ENCODE measurements at places on chromosomes 13 and 19.
A peak's percentile ranks its signal among the peaks of the same experiment; 100 is the strongest.

GRCh38 chr19:49064768-49065611 lies at the start of gene NTF4:
Gene NTF4 (minus strand): TSS chr19:49064818. CDS start chr19:49061997, 2,821 bp downstream.
- DNase-seq: peak; percentile 61
- peak within 1 kb of the TSS; percentile 45 for H3K4me3 ChIP-seq
- H3K36me3 ChIP-seq: peaks cover 2% of the 10 kb centered on the region
- H3K4me1 ChIP-seq: peaks cover 26% of the 10 kb centered on the region
- peak within 1 kb of the TSS; percentile 81 for H3K27ac ChIP-seq

GRCh38 chr19:49718511-49718910 lies 27.6 kb downstream of the CPT1C start:
- H3K4me1 ChIP-seq: peaks cover 4% of the 10 kb centered on the region
- H3K27ac ChIP-seq: no peak overlapping the region
- no peaks in the 10 kb centered on the region for H3K36me3 ChIP-seq
- no peaks in the 10 kb centered on the region for H3K27me3 ChIP-seq

- peaks cover 30% of the 10 kb centered on the region for H3K4me1 ChIP-seq
- no peak overlapping the region for H3K27ac ChIP-seq
- H3K36me3 ChIP-seq: no peaks in the 10 kb centered on the region
- peak; percentile 41 for DNase-seq
- no peak overlapping the region for H3K4me3 ChIP-seq
- H3K27me3 ChIP-seq: no peaks in the 10 kb centered on the region
These were observed 30.7 kb upstream of the DOCK9 start for GRCh38 chr13:99008577-99008976.

DNA sequence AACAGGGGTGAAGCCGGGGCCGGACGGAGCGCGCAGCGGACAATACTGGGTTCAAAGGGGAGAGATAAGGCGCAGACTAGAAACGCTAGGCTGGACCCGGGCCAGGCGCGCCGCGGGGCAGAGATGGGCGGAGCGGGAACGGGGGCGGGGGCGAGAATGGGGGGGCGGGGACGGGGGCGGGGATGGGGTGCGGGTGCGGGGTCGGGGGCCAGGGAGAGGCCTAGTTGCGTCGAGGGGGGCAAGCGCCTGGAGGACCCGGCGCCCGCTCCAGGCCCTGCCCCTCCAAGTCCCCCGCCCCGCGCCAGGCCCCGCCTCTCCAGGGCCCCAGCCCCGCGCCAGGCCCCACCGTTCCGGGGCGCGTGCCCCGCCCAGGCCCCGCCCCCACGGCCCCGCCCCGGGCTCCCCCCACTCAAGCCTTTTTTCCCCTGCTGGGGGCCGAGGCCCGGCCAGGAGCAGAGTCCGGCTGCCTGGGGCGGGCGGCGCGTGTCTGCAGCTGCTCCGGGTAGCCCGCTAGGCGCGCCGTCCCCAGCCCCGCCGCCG lies at the start of gene CERS4:
TSS of gene CERS4 (plus strand) at position 449 of the 540 bp plus-strand sequence. CDS start 41,707 bp downstream, outside the sequence.
- peak; percentile 33 for DNase-seq
- peaks cover 18% of the 10 kb centered on the region for H3K4me1 ChIP-seq
- H3K36me3 ChIP-seq: no peaks in the 10 kb centered on the region
- peak within 1 kb of the TSS; percentile 74 for H3K4me3 ChIP-seq

DNA sequence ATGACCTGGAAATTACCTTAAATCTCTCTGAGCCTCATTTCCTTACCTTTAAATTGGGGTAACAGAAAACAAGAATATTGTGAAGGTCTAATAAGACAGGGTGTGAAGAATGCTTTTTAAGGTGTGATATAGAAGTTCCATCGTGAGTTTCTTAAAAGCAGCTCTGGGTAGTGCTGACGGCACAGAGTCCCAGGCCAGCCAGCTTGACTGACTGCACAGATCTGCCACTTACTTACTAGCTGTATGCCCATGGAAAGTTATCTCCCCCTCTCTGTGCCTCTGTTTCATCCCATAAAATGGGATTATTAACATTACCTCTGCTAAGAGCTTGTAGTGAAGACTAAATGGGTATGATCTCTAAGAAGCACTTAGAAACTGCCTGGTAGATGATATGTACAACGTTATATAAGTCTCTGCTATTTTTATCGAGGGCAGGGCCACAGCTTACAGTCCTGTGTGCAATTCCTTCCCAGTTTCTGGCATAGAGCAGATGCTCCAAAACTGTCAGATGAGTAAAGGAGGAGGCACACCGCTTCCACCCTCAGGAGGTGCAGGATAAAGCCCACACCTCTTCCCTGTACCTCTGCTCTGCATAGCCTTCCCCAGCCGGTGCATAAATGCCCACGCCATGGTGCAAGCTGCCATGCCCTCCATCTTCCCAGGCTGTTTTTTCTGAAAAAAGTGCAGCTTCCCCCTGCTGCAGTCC lies 99.6 kb downstream of the MBNL2 start:
- DNase-seq: no peak
- no peak overlapping the region for H3K27ac ChIP-seq
- no peaks in the 10 kb centered on the region for H3K27me3 ChIP-seq
- H3K4me1 ChIP-seq: peaks cover 5% of the 10 kb centered on the region
- H3K36me3 ChIP-seq: peaks cover 16% of the 10 kb centered on the region

DNA sequence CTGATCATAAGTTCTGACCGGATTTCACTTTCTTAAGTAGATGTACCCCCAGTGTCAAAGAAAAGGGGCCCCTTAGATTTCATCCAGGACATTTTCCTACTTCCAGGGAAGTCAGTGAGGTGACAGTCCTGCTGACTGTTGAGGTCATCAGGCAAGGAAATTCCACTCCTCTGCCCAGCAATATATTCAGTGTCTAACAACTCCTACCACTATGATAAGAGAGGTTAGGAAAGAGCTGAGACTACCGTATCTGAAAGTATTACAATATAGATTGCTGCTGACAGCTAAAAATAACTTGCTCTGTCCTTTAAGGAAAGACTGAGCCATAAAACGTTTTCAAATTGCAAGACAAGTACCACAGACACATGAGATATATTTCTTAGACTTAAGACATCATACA lies 325.1 kb downstream of the EFNB2 start:
- no peaks in the 10 kb centered on the region for H3K36me3 ChIP-seq
- no peaks in the 10 kb centered on the region for H3K27me3 ChIP-seq
- no peaks in the 10 kb centered on the region for H3K4me1 ChIP-seq
- DNase-seq: no peak
- no peak overlapping the region for H3K4me3 ChIP-seq

DNA sequence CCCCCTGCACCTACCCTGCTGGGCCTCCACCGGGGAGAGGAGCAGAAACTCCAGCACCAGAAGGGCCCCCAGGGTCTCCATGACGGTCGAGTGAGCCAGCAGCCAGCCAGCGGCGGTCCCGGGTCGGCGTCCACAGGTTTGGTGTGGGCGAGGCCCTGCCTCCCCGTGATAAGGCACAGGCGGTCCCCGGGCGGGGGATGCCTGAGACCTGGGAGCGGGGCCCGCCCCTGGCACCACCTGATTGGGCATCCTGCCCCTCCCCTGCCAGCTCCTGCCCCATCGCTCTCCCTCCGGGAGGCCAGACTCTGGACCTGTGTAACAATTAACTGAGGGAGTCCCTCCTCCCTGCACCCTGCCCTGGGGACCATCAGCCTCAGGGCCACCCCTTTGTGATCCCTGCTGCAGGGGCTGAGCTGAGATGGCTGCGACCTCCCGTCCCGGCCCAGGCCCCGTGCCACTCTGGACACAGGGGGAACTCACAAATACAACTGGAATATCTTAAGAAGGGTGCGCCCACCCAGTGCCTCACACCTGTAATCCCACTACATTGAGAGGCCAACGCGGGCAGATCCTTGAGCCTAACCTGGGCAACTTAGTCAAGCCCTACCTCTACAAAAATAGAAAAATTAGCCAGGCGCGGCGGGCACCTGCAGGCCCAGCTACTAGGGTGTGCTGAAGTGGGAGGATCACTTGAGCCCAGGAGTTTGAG lies at the start of gene SMIM24:
TSS of gene SMIM24 (minus strand) at position 143 of the 709 bp plus-strand sequence. CDS start at position 81, 62 bp downstream.
- no peaks in the 10 kb centered on the region for H3K4me1 ChIP-seq
- no peaks in the 10 kb centered on the region for H3K36me3 ChIP-seq
- no peak for DNase-seq
- H3K4me3 ChIP-seq: no peak within 1 kb of the TSS

DNA sequence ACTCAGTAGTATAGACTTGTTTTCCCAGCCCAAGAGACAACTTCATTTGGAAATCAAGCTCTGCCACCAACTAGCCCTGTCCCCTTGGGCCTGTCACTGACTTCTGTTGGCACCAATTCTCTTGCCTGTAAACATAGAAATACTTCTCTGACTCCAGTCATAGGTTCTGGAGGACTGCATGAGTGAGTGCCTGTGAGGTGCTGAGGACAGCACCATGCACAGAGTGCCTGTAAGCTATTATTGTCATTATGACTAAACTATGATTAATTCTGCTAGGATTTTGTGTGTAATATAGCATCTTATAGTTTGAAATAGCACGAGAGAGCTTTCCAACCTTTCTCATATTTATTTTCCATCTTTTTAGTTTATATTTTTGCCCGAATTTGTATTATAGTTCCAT lies 247.9 kb downstream of the MYO16 start:
- no peak overlapping the region for H3K4me3 ChIP-seq
- H3K4me1 ChIP-seq: no peaks in the 10 kb centered on the region
- no peak for DNase-seq
- no peaks in the 10 kb centered on the region for H3K27me3 ChIP-seq
- H3K36me3 ChIP-seq: no peaks in the 10 kb centered on the region
- H3K27ac ChIP-seq: no peak overlapping the region

DNA sequence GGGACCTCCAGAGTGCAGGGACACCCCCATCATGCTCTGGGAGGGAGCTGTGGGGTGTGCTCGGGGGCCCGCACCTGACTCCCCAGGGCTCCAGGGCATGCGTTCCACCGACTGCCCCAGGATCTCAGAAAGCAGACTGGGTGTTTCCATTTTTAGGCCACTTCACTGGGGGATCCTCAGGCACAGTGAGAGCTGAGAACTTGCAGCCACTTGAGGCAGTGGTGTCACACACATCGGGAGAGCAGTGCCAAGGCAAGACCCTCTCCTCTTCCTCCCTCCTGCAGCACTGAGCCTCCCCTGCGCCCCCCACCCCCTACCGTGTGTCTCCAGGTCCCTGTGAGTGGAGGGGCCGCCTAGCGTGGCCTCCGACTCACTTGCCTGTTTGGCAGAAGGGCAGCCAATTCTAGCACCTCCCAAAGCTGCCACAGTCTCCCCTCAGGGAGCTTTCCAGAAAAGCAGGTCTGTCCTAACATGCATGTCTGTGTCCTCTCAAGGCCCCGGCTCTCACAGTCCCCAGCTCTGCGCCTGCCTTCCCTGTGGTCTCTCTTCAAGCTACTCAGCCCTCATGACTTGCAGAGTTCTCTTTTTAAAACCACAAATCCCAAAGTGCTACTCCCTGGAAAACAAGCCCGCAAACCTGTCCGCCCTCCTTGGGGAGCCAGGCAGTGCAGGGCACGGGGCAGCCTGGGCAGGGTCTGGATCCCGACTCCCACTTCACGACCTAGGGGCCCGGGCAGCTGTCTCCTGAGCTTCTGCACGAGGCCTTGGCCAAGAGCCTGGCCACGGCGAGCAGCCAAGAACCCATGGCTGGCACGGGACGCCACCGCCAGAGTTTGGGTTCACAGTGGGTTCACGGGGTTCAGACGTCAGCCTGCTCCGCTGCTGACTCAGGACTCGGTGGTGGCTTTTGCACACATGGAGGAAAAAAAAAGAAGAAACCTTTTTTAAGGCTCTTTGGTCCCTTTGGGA lies 94.1 kb downstream of the STK24 start:
- no peak overlapping the region for H3K4me3 ChIP-seq
- H3K36me3 ChIP-seq: no peaks in the 10 kb centered on the region
- H3K4me1 ChIP-seq: peaks cover 43% of the 10 kb centered on the region
- no peak for DNase-seq

DNA sequence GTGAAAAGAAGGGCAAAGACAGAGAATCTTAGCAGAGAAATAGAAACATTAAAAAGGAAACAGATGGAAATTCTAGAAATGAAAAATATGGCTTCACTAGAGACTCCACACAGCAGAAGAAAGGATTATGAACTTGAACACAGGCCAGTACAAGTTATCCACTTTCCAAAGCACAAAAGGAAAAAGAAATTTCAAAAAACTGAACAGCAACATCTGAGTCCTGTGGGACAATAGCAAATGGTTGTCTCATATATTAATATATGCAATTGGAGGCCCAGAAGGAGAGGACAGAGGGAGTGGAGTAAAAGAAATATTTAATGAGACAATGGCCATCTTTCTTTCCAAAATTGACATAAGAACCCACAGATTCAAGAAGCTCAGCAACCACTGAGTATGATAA lies 141.7 kb upstream of the GJB6 start:
- no peaks in the 10 kb centered on the region for H3K27me3 ChIP-seq
- no peak overlapping the region for H3K4me3 ChIP-seq

DNA sequence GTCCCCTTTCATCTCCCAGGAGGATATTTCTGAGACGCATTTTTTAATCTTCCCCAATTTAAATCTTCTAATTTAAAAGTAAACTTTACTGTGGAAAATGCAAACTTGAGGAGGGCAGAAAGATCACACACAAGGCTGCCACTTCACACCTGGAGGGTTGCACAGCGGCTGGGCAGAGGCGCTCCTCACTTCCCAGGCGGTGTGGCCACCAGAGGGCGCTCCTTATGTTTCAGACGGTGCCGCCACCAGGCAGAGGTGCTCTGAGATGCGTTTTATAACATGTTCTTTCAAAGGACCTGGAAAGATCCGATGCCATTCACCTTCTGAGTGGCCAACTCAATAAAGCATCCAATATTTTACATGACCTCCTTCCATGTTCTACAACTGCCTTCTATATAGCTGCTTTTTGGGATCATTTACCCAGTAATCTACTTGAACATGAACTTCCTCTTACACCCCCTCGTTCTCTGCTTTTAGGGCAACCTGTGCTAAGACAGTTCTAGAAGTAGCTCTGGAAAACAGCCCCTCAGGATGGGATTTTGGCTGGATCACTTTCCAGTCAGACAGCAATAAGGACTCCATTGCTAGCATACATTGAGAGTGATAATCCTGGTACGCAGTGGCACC lies 14.8 kb upstream of the MTUS2 start:
- H3K4me1 ChIP-seq: no peaks in the 10 kb centered on the region
- no peak overlapping the region for H3K27ac ChIP-seq
- H3K27me3 ChIP-seq: no peaks in the 10 kb centered on the region
- peak; percentile 57 for DNase-seq
- no peaks in the 10 kb centered on the region for H3K36me3 ChIP-seq

- no peaks in the 10 kb centered on the region for H3K36me3 ChIP-seq
- peaks cover 13% of the 10 kb centered on the region for H3K4me1 ChIP-seq
- H3K27ac ChIP-seq: peak overlapping the region; percentile 98
- peak; percentile 50 for DNase-seq
- peak overlapping the region; percentile 75 for H3K4me3 ChIP-seq
These were observed 2.3 kb downstream of the IER2 start for GRCh38 chr19:13152356-13152973.

DNA sequence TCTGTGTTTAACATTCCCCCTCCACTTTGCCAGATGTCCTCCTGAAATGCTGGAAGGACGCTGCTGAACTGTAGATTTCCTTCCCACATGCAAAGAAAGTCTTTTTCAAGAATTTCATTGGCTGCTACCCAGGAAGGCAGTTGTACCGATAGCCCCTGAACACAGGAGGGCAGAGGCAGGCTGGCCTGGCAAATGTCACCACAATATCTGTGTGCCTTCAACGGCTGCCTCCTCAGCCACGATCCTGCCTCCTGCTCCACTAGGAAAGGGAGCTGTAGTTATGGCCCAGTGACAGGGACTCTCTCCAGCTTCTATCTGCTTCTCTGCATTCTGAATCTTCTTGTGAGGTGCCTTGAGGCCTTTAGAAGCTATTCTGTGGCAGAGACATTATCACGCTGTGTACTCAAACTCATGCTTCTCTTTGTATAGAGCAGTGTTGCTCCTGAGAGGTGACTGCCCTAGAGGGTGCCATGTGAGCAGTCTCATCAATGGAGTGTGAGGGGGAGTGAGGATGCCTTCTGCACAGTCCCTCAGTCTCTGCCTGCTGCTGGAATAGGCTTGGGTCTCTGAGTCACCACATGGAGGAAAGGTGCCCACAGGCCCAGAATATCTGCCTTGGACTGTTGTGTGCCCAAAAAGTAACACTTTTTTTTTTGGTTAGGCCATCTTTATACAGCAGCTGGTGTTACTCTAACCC lies 279.8 kb downstream of the DNAJC15 start:
- peaks cover 4% of the 10 kb centered on the region for H3K4me1 ChIP-seq
- H3K27ac ChIP-seq: no peak overlapping the region
- no peak for DNase-seq

All from trophoblast cell (in vitro differentiated cells and primary cell).